Retinal pigment epithelial cell (primary cell): ENCODE measurements at places on chromosomes 12 and 14.

GRCh38 chr12:66653796-66654195 is 25.1 kb downstream of the GRIP1 start:
- DNase-seq, result no peak

DNA sequence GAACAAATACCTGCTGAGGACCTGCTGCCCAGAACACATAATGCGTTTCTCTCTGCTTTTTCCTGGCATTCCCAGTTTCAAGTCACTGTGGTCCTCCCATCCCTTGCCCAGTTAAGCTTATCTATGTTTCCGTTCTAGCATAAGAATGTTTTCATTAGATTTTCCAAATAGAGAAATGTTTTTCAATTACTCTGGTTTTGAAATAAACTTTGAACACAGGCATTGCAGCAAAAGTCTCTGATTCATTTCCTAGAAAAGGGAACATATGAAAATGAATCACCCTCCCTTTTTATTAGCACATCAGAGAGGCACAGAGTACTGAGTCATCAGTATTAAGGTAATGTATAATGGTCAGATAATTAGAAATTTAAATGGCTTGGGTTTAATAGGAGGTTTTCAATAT is 201.1 kb upstream of the TMEM260 start:
- DNase-seq, result no peak

DNA sequence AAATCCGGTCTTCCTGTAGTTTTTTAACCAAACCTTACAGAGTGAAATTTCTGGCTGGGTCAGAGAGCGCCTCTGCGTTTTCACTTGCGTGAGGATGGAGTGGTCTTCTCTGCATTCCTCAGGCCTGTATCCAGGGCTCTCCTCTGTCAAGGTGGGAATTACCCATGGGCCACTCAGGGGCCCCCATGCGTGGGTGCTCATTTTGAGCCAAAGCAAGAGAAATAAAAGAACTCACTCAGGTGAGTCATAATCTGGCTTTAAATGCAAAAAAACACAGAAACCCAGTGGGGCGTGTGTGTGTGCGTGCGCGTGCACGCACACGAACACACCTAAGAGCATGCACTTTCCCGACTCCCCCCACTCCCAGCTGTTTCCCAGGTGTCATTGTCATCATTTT is 104.0 kb upstream of the PWP1 start:
- no peak for DNase-seq

DNA sequence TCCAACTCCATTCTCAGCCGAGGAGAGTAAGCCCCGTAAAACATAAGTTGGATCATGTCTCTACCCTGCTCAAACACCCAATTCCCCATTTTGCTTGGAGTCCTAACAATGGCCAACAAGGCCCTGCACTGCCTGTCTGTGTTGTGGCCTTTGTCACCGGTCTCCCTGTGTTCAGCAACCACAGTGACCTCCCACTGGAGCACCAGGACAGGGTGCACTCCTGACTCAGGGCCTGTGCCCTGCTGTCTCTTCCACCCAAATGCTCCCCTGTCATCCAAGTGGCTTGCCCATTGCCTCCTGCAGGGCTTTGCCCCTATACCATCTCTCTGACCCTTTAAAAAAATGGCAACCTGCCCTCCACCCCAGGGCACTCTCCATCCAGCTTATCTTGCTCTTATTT is 4.4 kb upstream of the KRT85 start:
- no peak for DNase-seq

- no peak for DNase-seq
Measured at GRCh38 chr14:96512122-96512521, 9.9 kb downstream of the PAPOLA start.

- peak; percentile 43 for DNase-seq
Measured at GRCh38 chr12:31868965-31869364, 90.2 kb upstream of the RESF1 start.

DNA sequence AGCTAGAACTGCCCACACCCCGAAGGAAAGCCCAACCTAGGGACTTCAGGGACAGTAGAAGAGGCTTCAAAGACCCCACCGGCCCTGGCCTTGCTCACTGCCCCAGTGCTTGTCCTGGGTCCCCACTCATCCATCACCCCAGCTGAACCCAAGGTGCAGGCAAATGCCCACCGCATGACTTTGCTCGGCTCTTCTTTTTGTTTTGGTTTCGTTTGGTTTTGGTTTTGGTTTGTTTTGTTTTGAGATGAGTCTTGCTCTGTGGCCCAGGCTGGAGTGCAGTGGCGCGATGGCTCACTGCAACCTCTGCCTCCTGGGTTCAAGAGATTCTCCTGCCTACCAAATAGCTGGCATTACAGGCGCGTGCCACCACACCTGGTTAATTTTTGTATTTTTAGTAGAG is 9.0 kb downstream of the CCDC85C start:
- DNase-seq, result no peak

GRCh38 chr12:125050868-125051267 is 14.4 kb upstream of the AACS start:
- no peak for DNase-seq

DNA sequence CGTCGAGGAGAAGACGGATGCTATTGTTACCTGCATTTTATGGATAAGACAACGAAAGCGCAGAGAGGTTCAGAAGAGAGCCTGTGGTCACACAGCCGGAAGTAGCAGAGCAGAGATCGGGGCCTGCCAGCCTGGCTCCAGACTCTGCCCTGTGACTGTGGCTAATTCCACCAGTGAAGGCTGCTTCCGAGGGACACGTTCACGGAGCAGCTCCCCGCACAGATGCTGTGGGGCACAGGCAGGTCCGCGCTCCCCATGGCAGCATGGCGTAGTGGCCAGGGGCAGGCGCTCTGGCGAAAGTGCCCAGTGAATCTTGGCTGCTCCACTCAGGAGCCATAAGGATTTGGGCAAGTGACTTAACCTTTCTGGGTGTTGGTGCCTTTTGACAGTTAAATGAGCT is 9.8 kb downstream of the RIMBP2 start:
- DNase-seq, result no peak

DNA sequence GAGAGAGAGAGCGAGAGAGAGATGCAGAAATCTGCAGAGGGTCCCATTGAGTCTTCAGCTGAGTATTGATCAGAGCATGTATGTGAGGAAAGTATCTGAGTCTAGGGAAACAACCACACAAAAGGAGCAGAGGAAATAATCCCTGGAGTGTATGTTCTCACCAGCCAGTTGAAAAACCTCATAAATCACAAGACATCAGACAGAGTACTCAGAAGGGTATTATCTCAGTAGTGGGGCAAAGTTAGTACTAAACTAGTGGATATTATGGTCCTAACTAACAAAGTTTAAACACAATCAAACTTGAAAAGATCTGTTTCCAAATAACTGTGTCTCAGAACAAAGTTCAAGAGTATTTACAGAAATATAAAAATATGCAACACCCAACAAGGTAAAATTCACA is 36.5 kb upstream of the CTDSP2 start:
- no peak for DNase-seq

- peak; percentile 55 for DNase-seq
Measured at GRCh38 chr14:31992011-31992447, 85.1 kb upstream of the ARHGAP5 start.

- no peak for DNase-seq
Measured at GRCh38 chr12:9130244-9130643, 14.5 kb upstream of the A2M start.

GRCh38 chr12:126083926-126084325 is 1018.7 kb downstream of the AACS start:
- no peak for DNase-seq

DNA sequence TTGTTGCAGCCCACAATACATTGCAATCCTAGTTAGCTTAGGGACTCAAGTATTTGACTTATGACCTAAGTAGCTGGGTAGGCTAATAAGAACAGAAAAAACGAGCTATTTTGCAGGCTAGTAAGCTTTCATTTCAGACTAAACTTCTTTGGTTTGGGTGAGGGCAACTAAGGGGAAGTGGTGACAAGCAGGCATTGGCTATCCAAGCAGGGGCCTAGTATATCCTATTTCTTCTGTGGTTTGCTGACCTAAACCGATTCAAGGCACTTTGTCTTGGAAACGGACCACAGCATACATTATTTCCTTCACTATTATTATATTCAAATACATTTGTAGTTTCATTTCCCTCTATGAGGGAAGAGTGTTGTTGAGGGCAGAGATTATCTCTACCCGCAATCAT is 21.6 kb upstream of the SLC5A8 start:
- no peak for DNase-seq

DNA sequence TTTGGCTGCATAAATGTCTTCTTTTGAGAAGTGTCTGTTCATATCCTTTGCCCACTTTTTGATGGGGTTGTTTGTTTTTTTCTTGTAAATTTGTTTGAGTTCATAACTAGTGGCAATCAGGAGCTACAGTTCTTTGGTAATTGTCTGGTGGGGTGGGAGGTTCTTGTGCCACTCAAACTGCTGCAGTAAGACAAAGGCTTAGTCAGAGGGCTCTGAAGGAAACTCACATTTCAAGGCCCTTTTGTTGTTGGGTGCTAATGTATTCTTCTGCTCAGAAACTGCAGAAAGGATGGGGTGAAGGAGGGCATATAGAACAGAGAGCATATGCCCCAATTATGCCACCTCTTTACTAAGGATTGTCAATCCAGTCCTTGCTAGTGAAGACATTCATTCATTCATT is 21.9 kb downstream of the MYRFL start:
- DNase-seq, result no peak

DNA sequence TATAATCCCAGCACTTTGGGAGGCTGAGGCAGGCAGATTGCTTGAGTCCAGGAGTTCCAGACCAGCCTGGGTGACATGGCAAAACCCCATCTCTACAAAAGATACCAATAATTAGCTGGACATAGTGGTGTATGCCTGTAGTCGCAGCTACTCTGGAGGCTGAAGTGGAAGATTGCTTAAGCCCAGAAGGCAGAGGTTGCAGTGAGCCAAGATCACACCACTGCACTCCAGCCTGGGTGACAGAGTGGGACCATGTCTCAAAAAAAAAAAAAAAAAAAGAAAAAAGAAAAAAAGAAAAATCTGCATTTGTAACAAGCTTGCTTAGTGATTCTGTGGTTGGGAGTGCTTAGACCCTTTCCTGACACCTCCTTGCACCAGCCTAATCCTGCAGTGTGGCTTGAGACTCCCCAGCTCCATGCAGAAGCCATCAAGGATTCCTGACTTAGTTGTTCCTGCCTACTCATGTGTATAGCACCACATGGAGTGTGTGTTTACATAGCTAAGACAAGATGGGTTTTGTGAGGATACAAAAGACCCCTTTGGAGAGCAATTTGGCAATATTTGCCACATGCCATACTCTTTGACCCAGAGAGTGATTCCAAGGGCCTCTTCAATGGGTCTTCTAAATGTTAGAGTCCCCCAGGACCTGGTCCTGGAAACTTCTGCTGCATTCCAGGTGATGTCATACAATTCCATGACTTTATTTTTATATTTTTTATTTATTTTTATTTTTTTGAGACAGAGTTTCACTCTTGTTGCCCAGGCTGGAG is 5.1 kb upstream of the TMED10 start:
- peak; percentile 62 for DNase-seq

- no peak for DNase-seq
Measured at GRCh38 chr14:54786838-54787237, 115.8 kb downstream of the GCH1 start.

- no peak for DNase-seq
Measured at GRCh38 chr12:91138337-91138920, 27.1 kb upstream of the LUM start.

- DNase-seq, result no peak
Measured at GRCh38 chr14:99736603-99737371, 52.7 kb downstream of the CYP46A1 start.

GRCh38 chr12:129063600-129063999 is 210.3 kb downstream of the GLT1D1 start:
- no peak for DNase-seq

- no peak for DNase-seq
Measured at GRCh38 chr12:55922126-55922525, 5.6 kb downstream of the PYM1 start.

- DNase-seq, result no peak
Measured at GRCh38 chr12:96164951-96165811, 29.0 kb upstream of the ELK3 start.

GRCh38 chr14:55398679-55399078 is 13.0 kb downstream of the ATG14 start:
- peak; percentile 96 for DNase-seq

GRCh38 chr14:54718046-54718445 is 151.1 kb downstream of the SAMD4A start:
- no peak for DNase-seq

DNA sequence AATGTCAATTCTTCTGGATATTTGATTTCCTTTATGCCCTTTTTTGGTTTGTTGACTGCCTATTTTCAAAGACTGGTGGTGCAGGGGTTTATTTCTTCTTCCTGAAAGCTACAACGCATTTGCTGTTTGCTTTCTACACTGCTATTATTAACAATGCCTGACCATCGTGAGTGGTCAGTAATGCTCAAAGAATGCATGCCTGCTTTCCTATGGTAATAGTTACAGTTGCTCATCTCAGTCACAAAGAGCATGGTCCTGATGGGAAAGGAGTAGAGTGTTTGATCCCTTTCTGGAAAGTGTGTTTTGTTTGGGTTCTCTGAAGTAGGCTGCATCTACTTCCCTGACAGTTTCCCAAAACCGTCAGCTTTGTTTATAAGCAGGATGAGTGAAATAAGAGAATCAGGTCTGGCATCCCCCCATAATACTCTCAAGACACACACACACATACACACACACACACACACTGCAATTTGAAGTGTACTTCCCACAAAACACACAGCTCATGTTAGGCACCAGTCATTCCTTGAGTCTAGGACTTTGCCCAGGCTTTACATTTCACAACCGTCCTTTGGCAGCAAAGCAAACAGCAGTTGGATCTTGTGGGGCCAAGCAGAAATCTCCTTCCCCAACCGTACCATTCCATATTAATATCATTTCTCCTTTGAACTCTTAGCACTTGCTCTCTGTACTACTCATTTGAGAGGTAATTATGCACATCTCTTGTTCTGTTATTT is 56.6 kb downstream of the SUDS3 start:
- no peak for DNase-seq

GRCh38 chr12:92143258-92143657 is 2.4 kb downstream of the BTG1 start:
- no peak for DNase-seq

- no peak for DNase-seq
Measured at GRCh38 chr14:77543240-77543551, 44.6 kb upstream of the ISM2 start.

GRCh38 chr12:52361553-52361952 is 5.7 kb downstream of the KRT85 start:
- no peak for DNase-seq

GRCh38 chr14:55206175-55206693 is 14.8 kb upstream of the DLGAP5 start:
- DNase-seq, result no peak

GRCh38 chr14:39158222-39158858 is 11.8 kb downstream of the TRAPPC6B start:
- DNase-seq, result no peak

- no peak for DNase-seq
Measured at GRCh38 chr14:54332490-54332889, 64.3 kb upstream of the CDKN3 start.
